GM03348 (cell line): ENCODE measurements at places on chromosomes 12 and 14.

DNA sequence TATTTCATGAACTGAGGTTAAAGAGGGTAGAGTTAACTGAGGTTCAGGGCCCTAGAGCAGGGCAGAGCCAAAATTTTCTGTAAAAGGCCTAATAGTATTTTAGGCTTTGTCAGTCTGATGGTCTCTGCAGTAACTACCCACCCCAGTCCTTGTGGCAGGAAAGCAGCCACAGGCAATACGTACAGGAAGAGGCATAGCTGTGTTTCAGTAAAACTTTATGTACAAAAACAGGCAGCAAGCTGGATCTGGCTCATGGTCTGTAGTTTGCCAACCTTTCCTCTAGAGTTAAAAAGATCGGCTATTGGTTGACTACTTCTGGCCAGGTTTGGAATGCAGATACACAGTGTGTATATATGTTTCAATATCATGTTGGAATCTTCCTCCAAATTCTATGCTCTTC lies 17.2 kb downstream of the TM7SF3 start:
- no peak for DNase-seq

- no peak for DNase-seq
Measured at GRCh38 chr12:51051787-51052186, 3.7 kb downstream of the LETMD1 start.

- DNase-seq, result no peak
Measured at GRCh38 chr14:57823015-57823660, 42.8 kb downstream of the SLC35F4 start.

- no peak for DNase-seq
Measured at GRCh38 chr12:127343940-127344339, 923.0 kb upstream of the TMEM132C start.

DNA sequence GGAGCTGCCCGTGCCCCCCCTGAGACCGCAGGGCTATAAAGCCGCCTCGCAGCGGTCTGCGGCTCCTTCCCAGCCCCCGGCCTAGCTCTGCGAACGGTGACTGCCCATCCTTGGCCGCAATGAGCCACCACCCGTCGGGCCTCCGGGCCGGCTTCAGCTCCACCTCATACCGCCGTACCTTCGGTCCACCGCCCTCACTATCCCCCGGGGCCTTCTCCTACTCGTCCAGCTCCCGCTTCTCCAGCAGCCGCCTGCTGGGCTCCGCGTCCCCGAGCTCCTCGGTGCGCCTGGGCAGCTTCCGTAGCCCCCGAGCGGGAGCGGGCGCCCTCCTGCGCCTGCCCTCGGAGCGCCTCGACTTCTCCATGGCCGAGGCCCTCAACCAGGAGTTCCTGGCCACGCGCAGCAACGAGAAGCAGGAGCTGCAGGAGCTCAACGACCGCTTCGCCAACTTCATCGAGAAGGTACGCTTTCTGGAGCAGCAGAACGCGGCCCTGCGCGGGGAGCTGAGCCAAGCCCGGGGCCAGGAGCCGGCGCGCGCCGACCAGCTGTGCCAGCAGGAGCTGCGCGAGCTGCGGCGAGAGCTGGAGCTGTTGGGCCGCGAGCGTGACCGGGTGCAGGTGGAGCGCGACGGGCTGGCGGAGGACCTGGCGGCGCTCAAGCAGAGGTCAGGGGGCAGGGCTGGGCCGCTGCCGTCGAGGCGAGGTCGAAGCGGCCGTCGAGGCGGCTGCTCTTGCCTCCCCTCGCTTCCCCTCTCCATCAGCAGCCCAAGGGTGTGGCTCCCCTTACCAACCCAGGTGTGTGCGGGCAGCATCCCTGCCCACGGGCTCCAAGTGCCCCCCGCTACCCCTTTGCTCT lies at the start of gene PRPH:
Gene PRPH, plus strand, starts transcription at position 66 of the 855 bp plus-strand sequence. Its CDS starts 54 bp downstream, at position 120.
- DNase-seq, result no peak

GRCh38 chr12:23083267-23083666 lies 458.3 kb downstream of the ETNK1 start:
- DNase-seq, result no peak

- DNase-seq, result no peak
Measured at GRCh38 chr14:90830931-90831701, 14.9 kb upstream of the TTC7B start.

GRCh38 chr12:94832780-94833681 lies 170.5 kb downstream of the NDUFA12 start:
- no peak for DNase-seq

- DNase-seq, result no peak
Measured at GRCh38 chr12:116210131-116210530, 67.4 kb downstream of the MED13L start.

- peak; percentile 62 for DNase-seq
Measured at GRCh38 chr14:23538785-23539184, 12.8 kb downstream of the ZFHX2 start.
